ENCODE measurements at places on chromosomes 16 and 17. TPM values are rescaled to one million over a fixed set of nuclear protein-coding genes. Genes with fewer than 3 reads are reported as not detected.

The TVP23A gene
- not detected for total RNA-seq

The SLC35G6 gene
- not detected for total RNA-seq

The PRDM7 gene
- total RNA-seq, result not detected

The KRTAP3-2 gene
- total RNA-seq, result not detected

The NACA2 gene
- total RNA-seq, result not detected

The OR1D5 gene
- total RNA-seq, result not detected

The TBC1D3H gene
- not detected for total RNA-seq

GRCh38 chr16:8882725-8883377 lies 700 bp downstream of the LITAFD start:
- H3K27me3 ChIP-seq, result no peaks in the 10 kb centered on the region
- H3K27ac ChIP-seq, result no peak overlapping the region
- no peak overlapping the region for H3K4me3 ChIP-seq
- peaks cover 27% of the 10 kb centered on the region for H3K4me1 ChIP-seq

DNA sequence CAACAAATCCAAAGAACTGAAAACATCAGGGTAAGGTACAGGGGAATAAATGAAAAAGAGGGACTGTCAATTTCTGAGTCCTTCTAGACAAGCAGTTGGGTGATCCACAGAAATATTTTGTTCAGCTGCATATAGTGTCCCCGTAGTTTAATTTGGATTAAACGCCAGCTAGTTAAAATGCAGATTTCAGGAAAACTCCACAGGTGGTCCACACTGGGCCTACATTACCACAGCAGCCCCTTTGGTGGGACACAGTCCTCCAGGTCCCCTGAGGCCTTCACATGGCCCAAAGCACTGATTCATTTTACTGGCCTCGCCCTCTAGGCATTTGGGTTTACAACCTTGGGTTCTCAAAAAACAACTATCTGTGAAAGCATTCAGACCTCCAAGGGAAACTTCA lies 4.6 kb downstream of the ARHGAP17 start:
- no peaks in the 10 kb centered on the region for H3K36me3 ChIP-seq
- no peak for DNase-seq
- H3K4me3 ChIP-seq, result no peak overlapping the region
- no peaks in the 10 kb centered on the region for H3K27me3 ChIP-seq

GRCh38 chr17:73224237-73224636 lies 31.4 kb downstream of the COG1 start:
- H3K27ac ChIP-seq, result no peak overlapping the region
- H3K4me1 ChIP-seq, result peaks cover 30% of the 10 kb centered on the region
- no peak for DNase-seq

GRCh38 chr16:67278773-67279295 lies 498 bp upstream of the PLEKHG4 start:
- H3K27me3 ChIP-seq, result no peaks in the 10 kb centered on the region
- H3K36me3 ChIP-seq, result no peaks in the 10 kb centered on the region
- no peak overlapping the region for H3K27ac ChIP-seq
- H3K4me1 ChIP-seq, result peaks cover 25% of the 10 kb centered on the region

GRCh38 chr16:57732037-57732436 lies 3.5 kb upstream of the KATNB1 start:
- peaks cover 17% of the 10 kb centered on the region for H3K4me1 ChIP-seq
- H3K4me3 ChIP-seq, result no peak overlapping the region
- no peaks in the 10 kb centered on the region for H3K36me3 ChIP-seq
- no peaks in the 10 kb centered on the region for H3K27me3 ChIP-seq
- no peak overlapping the region for H3K27ac ChIP-seq

- H3K27ac ChIP-seq, result no peak overlapping the region
- DNase-seq, result no peak
- H3K27me3 ChIP-seq, result no peaks in the 10 kb centered on the region
- H3K4me3 ChIP-seq, result no peak overlapping the region
- H3K4me1 ChIP-seq, result no peaks in the 10 kb centered on the region
Measured at GRCh38 chr16:85960486-85961046, 61.6 kb downstream of the IRF8 start.

DNA sequence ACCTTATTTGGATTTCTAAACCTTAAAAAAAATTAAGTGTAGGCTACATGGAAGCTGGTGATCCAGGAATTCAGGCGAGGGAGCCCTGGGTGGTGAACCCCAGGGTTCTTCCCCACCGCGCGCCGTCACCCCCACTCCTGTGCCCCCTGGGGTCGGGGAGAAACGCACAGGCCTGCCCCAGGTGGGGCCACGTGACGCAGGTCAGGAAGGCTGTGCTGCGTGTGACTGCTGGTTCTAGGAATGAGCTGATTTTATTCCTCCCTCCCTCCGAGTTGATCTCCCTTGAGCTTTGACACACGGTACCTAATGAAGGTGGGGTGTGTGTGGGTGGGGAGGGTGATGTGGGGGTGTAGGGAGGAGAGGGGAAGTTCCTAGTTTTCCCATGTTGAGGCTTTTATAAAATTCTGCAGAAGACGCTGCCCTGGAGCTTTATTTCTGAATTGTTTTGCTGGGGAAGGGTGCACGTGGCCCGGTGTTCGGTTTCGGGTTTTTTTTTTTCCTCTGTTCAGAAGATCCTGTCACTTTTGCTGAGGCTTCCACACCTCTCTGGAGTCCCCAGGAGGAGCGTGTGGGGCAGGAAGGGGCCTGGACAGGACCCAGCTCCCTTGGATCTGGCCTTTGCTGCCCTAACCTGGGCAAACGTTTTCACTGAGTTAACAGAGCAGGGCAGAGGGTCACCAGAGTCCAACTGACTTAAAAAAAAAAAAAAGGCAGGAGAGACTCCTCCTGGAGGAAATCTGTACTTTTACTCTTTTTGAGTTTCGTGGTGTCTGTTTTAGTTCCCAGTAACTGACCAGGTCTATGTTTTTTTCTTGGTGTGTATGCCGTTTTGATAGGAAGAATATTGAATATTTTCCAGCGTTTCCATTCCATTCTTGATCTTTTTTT lies 55.8 kb upstream of the GSE1 start:
- H3K4me3 ChIP-seq, result peak overlapping the region; percentile 22
- H3K27me3 ChIP-seq, result no peaks in the 10 kb centered on the region
- H3K36me3 ChIP-seq, result no peaks in the 10 kb centered on the region
- H3K4me1 ChIP-seq, result peaks cover 68% of the 10 kb centered on the region
- peak overlapping the region; percentile 96 for H3K27ac ChIP-seq
- peak; percentile 59 for DNase-seq

DNA sequence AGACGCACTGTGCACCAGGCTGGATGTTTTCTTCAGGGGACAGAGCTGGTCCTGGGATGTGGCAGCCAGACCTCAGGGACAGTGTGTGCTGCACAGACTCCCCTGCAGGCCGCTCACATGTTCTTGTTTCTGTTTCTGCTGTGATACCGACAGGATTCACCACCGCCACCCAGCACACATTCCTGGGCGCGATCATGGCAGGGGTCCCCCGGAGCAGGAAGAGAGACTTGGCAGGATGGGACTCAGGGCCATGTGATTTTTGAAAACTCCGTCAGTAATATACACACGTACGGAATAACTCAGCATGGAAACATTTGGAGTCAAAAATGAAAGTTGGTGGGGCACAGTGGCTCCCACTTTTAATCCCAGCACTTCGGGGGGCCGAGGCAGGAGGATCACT lies 79.0 kb downstream of the HAPSTR1 start:
- H3K4me1 ChIP-seq, result no peaks in the 10 kb centered on the region
- DNase-seq, result no peak
- H3K27ac ChIP-seq, result no peak overlapping the region
- H3K4me3 ChIP-seq, result no peak overlapping the region
- no peaks in the 10 kb centered on the region for H3K36me3 ChIP-seq

DNA sequence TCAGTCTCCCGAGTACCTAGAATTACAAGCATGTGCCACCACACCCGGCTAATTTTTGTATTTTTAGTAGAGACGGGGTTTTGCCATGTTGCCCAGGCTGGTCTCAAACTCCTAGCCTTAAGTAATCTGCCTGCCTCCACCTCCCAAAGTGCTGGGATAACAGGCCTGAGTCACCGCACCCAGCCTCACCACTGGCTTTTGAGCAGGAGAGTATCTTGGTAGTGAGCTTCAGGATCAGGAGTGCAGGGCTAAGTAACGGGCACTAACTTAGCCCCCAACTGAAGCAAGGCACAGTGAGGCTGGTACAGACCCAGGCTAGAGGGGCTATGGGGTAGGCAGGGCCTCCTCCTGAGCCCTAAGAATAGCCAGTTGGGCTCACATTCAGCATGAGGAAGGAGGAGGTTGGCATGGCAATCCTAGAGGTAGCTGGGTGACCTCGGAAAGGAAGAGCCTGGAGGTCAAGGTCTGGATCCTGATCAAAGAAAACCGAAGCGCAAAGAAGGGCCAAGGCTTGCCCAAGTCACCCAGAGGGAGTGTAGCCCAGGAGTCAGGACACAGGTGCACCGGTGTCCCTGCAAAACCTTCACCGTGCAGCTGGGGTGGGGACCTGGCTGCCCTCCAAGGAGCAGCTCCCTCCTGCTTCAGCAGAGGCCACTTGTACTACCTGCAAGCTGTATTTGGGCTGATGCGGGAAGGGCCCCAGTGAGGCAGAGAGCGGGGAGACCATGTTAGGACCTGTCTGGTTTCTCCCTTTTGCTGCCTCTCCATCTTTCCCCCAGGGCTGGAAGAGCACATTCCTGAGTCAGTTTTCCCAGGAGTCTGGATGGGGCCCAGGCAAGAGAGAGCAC lies 1.3 kb upstream of the ADGRG5 start:
- H3K4me3 ChIP-seq, result no peak overlapping the region
- no peak overlapping the region for H3K27ac ChIP-seq
- H3K36me3 ChIP-seq, result no peaks in the 10 kb centered on the region
- DNase-seq, result no peak

GRCh38 chr17:43778337-43779144 lies at the start of gene DUSP3:
Gene DUSP3, minus strand, starts transcription at chr17:43778977. Its CDS starts 53 bp downstream, at chr17:43778924.
- H3K27ac ChIP-seq, result peak within 1 kb of the TSS; percentile 100
- H3K36me3 ChIP-seq, result peaks cover 4% of the 10 kb centered on the region
- peaks cover 30% of the 10 kb centered on the region for H3K4me1 ChIP-seq
- DNase-seq, result peak; percentile 98
- H3K4me3 ChIP-seq, result peak within 1 kb of the TSS; percentile 68

GRCh38 chr16:5633845-5634440 lies 536.3 kb upstream of the EEF2KMT start:
- DNase-seq, result no peak
- no peaks in the 10 kb centered on the region for H3K27me3 ChIP-seq
- no peak overlapping the region for H3K4me3 ChIP-seq
- H3K36me3 ChIP-seq, result no peaks in the 10 kb centered on the region
- H3K27ac ChIP-seq, result no peak overlapping the region
- H3K4me1 ChIP-seq, result no peaks in the 10 kb centered on the region

GRCh38 chr17:31294820-31295488 lies 2.1 kb downstream of the OMG start:
- H3K27ac ChIP-seq, result no peak overlapping the region
- H3K4me1 ChIP-seq, result no peaks in the 10 kb centered on the region
- no peak for DNase-seq
- H3K27me3 ChIP-seq, result no peaks in the 10 kb centered on the region
- H3K36me3 ChIP-seq, result no peaks in the 10 kb centered on the region

GRCh38 chr17:76585649-76586593 lies at the start of gene ST6GALNAC2:
Gene ST6GALNAC2, minus strand, starts transcription at chr17:76585860. Its CDS starts 52 bp downstream, at chr17:76585808.
- peak within 1 kb of the TSS; percentile 32 for H3K4me3 ChIP-seq
- H3K36me3 ChIP-seq, result no peaks in the 10 kb centered on the region
- peak; percentile 79 for DNase-seq
- peaks cover 24% of the 10 kb centered on the region for H3K4me1 ChIP-seq
- H3K27me3 ChIP-seq, result no peaks in the 10 kb centered on the region
- H3K27ac ChIP-seq, result peak within 1 kb of the TSS; percentile 78

- H3K27me3 ChIP-seq, result no peaks in the 10 kb centered on the region
- H3K36me3 ChIP-seq, result no peaks in the 10 kb centered on the region
- H3K27ac ChIP-seq, result no peak overlapping the region
- no peak overlapping the region for H3K4me3 ChIP-seq
Measured at GRCh38 chr17:80892019-80892855, 99.4 kb upstream of the CHMP6 start.

DNA sequence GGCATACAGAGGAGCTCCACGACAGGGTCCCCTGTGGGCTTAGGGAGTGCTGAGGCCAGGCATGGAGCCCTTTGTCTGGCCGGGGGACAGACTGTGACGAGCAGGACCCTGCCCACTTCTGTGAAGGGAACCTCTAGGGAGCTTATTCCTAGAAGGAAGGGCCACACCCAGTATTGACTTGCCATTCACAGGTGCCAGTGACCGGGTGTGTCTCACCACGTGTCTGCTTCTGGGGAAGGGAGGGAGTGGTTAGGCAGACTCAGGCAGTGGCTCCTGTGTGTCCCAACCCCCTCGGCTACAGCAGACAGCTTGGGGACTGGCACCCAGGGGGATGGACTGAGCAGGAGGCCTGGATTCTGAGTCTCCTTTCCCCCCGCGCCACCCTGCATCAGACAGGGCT lies 57.2 kb downstream of the SOCS1 start:
- no peaks in the 10 kb centered on the region for H3K36me3 ChIP-seq
- H3K27me3 ChIP-seq, result no peaks in the 10 kb centered on the region

GRCh38 chr17:51487947-51488346 lies 227.6 kb downstream of the UTP18 start:
- H3K4me1 ChIP-seq, result no peaks in the 10 kb centered on the region
- H3K36me3 ChIP-seq, result no peaks in the 10 kb centered on the region
- no peak overlapping the region for H3K4me3 ChIP-seq
- no peak overlapping the region for H3K27ac ChIP-seq
- H3K27me3 ChIP-seq, result no peaks in the 10 kb centered on the region

- no peaks in the 10 kb centered on the region for H3K27me3 ChIP-seq
- no peak for DNase-seq
- no peak overlapping the region for H3K27ac ChIP-seq
Measured at GRCh38 chr16:55906123-55906522, 30.9 kb upstream of the CES5A start.

Data from body of pancreas (tissue), 4 donors.